ENCODE measurements at places on chromosomes 7 and 10.

- DNase-seq, result no peak
These were observed 122.0 kb upstream of the HABP2 start for GRCh38 chr10:113430634-113431397.

DNA sequence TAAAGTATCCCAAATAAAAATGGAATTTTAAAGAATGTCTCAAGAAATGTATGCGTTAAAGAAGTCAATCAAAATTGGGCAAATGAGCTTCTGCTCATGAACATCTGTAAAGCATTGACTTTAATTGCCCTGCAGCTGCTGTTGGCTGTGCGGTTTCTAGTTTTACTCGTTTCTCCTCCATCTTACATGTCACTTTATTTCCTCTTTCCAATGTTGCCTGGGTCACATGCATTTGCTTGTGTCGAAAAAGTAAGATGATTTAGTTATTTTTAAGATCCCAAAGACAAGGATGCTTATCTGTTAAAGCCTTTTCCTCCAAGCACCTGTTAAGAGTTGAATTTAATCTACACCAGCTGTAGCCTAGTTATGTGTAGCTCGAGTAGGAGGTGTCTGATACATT is 310.4 kb downstream of the EXOC4 start:
- no peak for DNase-seq

DNA sequence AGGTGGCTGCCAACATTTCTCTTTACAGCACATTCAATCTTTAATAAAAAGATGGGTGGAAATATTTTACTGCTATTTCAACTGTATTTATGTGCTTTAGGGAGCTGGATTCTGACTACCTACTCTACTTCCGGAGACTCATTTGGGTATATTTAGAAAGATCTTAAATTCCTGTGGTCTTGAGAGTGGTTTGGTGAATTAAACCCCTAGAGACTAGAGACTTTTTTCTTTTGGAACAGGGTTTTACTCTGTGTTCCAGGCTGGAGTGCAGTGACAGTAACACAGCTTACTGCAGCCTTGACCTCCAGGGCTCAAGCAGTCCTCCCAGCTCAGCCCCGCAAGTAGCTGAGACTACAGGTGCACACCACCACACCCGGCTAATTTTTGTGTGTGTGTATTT is 79.0 kb upstream of the HABP2 start:
- no peak for DNase-seq

DNA sequence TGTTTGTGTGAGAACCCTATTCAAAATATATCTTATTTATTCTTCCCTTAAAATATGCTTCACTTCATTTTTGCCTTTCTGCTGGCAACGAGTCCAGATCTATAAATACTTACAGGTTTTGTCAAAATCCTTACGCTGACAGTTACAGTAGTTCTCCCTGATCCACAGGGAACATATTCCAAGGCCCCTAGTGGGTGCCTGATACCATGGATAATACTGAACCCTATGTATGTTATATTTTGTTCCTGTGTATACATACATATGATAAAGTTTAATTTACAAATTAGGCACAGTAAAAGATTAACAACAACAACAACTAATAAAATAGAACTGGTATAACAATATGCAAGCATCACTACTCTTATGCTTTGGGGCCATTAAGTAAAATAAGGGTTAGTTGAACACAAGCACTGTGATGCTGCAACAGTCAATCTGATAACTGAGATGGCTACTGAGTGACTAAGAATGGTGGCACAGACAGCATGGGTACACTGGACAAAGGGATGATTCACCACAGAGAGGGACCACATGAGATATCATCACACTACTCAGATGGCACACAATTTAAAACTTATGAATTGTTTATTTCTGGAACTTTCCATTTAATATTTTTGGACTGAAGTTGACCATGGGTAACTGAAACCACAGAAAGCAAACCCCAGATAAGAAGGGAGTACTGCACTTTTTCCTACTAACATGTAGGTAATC is 29.4 kb upstream of the PCGF5 start:
- no peak for DNase-seq

DNA sequence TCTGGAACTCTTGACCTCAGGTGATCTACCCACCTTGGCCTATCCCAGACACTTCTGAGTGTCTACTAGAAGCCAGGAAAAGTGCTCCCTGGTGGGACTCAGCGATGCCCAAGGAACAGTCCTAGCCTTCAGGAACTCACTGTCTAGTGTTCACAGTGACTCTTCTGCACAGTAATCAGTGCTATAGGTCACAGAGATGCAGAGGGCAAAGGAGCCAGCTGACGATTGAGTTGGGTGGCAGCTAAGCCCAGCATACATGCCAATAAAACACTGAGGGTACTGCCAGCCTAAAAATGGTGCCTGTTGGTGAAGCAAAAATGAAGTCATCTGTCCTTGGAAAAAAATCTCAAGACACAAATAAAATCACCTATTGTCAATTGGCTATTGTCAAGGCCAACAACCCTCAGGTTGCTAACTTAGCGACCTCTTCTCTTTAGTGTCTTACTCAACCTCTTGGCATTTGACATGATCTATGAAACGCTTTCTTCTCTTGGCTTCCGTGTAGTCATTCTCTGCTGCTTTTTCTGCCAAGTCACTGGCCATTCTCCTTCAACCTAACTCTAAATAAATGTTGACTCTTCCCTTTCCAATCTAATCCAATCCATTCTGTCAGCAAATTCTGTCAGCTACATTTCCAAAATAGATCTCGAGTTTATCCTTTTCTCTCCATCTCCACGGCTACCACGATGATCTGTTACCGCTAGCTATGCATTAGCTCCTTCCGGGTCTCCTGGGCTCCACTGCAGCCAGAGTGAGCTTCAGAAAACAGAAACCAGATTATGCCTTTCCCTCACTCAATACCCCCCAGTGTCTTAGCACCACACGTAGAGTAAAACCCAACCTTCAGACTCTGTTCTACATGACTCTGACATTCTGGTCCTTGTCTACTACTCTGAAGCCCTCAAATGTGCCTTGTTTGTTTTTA is 99.2 kb downstream of the ATXN7L1 start:
- no peak for DNase-seq

DNA sequence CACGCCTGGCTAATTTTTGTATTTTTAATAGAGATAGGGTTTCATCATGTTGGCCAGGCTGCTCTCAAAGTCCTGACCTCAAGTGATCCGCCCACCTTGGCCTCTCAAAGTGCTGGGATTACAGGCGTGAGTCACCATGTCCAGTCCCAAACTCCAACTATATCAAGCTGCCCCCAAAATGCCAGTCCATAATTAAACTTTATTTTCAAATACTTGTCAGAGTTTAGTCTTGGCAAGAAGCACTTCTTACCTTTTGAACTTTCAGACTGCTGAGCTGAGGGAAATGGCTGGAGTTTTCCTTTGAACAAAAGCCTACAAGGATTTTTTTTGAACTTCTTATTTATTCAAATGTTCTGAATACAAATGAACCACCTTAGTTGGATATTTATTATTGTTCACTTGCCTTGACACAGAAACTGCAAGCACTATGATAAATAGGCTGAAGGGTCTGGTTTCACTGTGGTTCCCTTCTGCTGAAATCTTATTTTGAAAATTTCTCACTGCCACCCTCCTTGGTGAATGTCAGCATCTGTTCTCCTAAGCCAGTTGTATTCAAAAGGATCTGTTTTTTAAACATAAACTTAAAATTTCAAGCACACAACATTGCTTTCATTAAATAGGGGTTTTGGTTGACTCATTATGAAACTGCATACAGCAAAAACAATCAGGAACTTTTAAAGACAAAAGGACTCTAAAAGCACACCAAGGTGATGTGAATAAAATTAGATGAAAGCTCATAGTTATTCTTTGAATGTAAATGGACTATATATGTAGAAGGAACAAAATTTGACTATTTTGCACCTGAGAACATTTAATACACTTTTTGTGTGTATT is 101.7 kb upstream of the SLC26A5 start:
- DNase-seq, result no peak

GRCh38 chr7:36128448-36129047 is 24.5 kb upstream of the EEPD1 start:
- no peak for DNase-seq

- no peak for DNase-seq
These were observed 141.2 kb downstream of the GLI3 start for GRCh38 chr7:42095791-42096190.

DNA sequence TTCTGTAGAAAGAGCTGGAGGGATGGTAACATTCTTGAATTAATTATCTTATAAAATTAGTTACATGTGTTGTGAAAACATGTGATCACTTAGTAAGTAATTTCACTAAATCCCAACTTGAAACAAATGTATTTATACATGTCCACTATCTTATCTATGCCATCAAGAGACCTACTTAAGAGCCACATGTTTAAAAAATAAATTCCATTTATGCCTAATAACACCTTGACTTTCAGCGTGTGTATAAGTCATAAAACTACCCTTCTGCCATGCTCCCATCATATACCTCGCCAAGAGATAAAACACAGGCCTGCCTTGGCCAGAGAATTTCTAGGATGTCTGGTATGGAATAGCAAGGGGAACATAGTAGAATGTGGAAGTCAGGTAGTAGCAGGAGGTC is 37.3 kb downstream of the LIPJ start:
- DNase-seq, result no peak

DNA sequence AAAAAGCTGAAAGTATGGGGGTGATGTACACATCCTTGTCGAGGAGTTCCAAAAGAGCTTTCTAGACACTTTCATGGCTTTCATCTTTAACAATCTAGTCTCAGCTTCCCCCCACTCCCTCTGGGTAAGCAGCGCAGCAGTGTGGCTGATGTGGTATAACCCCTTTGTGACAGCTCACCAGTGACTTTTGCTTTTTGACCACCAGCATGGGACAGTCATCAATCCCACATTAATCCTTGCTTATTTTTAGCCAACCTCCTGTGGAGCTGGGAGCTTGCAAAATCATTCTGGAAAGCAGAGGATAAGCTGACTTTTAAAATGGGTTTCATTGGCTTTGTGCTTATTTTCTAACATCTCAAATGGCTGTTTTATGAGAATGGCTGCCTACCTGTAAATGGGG is 272.7 kb downstream of the HDAC9 start:
- no peak for DNase-seq

- DNase-seq, result no peak
These were observed 11.1 kb upstream of the SDK1 start for GRCh38 chr7:3289996-3290395.

- DNase-seq, result no peak
These were observed 146.9 kb upstream of the ZMIZ1 start for GRCh38 chr10:78921895-78922294.

- DNase-seq, result peak; percentile 52
These were observed 31.2 kb downstream of the FOXK1 start for GRCh38 chr7:4713183-4713784.

GRCh38 chr10:6342096-6342685 is 139.5 kb downstream of the PFKFB3 start:
- no peak for DNase-seq

GRCh38 chr7:122988333-122988732 is 7.2 kb downstream of the TAS2R16 start:
- no peak for DNase-seq

GRCh38 chr7:43625980-43626379 is 43.1 kb downstream of the STK17A start:
- DNase-seq, result no peak

DNA sequence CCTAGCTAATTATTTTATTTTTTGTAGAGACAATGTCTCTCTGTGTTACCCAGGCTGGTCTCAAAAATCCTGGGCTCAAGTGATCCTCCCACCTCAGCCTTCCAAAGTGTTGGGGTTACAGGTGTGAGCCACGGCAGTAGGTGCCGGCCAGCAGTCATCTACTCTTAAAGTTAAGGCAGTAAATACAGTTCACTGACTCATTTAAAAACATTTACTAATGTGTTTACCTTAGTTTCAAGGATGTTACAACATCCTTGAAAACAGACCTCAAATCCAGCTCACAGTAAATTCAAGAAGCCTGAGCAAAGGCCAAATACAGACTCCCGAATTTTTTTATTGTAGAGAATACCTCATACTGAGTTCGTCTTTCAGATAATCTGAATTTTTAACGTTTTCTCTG is 29.6 kb upstream of the ABCB4 start:
- no peak for DNase-seq

DNA sequence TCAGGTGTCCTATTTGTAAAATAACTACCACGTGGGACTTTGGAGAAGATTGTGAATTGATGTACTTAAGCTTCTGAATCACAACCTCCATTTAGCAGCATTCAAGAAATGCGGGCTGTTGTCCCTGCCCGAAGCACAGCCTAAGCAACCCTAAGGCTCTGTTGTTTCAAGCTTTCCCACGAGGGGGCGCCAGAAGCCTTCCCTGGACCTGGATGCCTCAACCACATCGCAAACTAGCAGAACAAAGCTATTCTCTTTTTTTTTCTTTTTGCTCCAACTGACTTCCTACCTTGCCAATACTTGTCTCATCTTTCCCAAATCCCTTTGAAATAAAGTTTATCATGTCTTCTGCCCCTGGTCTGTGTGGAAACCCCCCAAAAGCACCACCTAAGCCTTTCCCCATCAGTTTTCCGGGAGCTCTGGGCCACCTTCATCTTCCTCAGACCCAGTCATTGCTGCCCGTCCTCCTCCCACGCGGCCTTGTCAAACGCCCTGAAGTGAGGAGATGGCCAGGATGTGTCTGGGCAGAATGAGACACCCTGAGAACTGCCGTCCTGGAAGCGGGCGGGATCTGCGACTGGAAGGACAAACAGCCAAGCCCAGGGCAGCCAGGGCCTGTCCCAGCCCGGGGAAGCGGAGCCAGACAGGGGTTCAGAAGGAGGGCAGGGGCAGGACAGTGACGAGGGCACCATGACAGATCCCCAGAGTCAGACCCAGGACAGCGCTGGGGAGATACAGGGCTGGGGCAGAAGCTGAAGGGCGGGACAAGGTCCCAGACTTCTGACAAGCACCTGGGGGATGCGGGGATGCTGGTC is 112.7 kb downstream of the SLIT1 start:
- peak; percentile 83 for DNase-seq

GRCh38 chr10:133326745-133327650 is 9.7 kb downstream of the CALY start:
- DNase-seq, result no peak

DNA sequence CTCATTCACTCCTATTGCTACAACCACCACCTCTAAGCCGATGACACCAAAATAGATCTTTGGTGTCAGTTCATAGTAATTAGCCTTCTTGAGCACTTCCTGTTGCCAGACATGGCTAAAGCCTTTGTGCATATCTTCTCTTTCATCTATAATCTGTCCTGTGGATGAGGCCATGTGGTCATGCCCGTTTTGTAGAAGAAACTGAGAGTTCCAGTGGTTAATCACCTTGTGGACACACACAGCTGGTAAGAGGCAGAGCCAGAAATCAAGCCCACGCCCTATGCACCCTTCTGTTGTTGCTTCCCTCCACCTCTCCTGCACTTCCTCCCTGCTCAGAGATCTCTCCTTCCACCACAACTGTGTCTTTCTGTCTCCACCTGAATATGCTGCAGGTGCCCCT is 285.1 kb upstream of the PFKP start:
- DNase-seq, result no peak

DNA sequence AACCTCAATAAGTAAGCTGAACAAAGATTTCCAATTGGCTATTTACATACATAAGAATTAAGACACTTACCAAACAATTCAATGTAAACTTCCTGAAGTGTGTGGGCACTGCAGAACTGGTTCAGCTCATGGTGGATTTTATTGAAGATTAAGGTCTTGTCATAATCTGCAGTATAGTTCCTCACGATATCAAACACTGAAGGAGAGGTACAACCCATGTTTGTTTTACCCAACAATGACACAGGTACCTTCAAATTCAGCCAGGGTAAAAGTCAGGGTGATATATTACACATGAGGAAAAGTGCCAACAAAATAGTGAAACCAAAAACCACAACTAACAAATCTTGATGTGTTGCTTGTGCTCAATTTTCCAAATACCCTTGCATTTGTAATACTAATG is 10.0 kb downstream of the ERLIN1 start:
- DNase-seq, result no peak

GRCh38 chr10:102621443-102622325 is 22.6 kb upstream of the TRIM8 start:
- no peak for DNase-seq
